Stimulated activated CD4-positive, alpha-beta T cell treated with anti-CD3 and anti-CD28 coated beads, Interleukin-12 subunit alpha, Interleukin-12 subunit beta, amount 100 ng/mL, for 48 hours (primary cell): ENCODE measurements at places on chromosomes 4 and X.

- DNase-seq, result no peak
Observed at GRCh38 chr4:83283181-83283580, 1.4 kb downstream of the COQ2 start.

GRCh38 chr4:28921886-28922285, 1798.3 kb upstream of the PCDH7 start:
- DNase-seq, result no peak

- DNase-seq, result no peak
Observed at GRCh38 chr4:169398316-169398715, 127.6 kb upstream of the SH3RF1 start.

GRCh38 chr4:158208963-158209640, 1.2 kb upstream of the TMEM144 start:
- no peak for DNase-seq

GRCh38 chr4:54368281-54369265, 139.5 kb downstream of the PDGFRA start:
- DNase-seq, result no peak

GRCh38 chr4:83503974-83504373, 19.1 kb upstream of the ABRAXAS1 start:
- DNase-seq, result no peak

- no peak for DNase-seq
Observed at GRCh38 chr4:153156263-153156662, 48.0 kb upstream of the TRIM2 start.

GRCh38 chr4:17623451-17624001, 9.1 kb downstream of the MED28 start:
- no peak for DNase-seq

DNA sequence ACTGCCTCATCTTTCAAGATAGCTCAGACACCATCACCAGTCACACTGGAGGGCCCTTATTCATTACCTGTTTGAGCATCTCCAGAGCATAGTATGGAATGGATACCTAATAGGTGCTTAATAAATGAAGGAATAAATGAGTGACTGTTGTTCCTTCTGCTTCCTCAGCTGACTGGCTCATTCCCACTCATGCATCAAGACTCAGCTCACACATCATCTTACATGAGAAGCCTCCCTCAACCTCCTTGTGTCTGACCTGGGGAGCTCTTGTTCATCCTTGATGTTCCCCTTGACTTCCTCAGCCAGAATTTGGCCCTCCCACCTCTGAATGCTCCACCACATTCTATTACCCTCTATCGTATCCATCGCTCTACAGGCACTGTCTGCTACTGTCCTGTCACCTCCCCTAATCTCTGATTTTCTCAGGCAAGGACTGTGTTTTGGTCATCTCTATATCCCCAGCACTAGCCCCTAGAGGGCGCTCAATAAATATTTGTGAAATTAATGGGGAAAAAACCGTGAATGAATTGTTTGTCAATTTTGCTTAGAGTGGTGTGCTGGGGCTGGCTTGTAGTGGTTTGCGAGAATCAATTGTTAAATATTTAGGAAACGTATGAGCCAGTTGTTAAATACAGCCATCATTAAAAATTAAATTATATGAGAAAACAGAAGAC, 88.3 kb downstream of the NHSL2 start:
- peak; percentile 11 for DNase-seq

DNA sequence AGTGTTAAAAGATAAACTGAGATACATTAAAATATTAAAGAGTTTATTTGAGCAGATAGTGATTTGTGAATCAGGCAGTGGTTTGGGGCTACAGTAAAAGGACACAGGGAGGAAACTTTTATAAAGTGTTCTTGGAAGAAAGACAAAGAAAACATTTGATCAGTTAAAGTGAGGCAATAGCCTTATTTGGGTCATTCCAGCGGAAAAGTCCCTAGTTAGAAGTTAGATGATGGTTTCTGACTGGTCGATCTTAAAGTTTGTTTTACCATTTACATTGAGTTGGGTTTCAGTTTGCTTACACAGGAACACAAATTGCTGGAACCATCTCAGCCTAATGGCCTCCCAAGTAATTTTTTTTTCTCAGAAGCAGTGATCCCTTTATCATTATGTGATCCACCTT, 69.7 kb downstream of the PPP1R2C start:
- DNase-seq, result no peak

GRCh38 chr4:38920186-38920585, 52.6 kb downstream of the FAM114A1 start:
- no peak for DNase-seq

- DNase-seq, result no peak
Observed at GRCh38 chrX:139930401-139930800, 2.5 kb downstream of the ATP11C start.

- DNase-seq, result no peak
Observed at GRCh38 chr4:147724468-147725201, 7.3 kb upstream of the ARHGAP10 start.

- no peak for DNase-seq
Observed at GRCh38 chr4:150525321-150525868, 56.6 kb upstream of the MAB21L2 start.

DNA sequence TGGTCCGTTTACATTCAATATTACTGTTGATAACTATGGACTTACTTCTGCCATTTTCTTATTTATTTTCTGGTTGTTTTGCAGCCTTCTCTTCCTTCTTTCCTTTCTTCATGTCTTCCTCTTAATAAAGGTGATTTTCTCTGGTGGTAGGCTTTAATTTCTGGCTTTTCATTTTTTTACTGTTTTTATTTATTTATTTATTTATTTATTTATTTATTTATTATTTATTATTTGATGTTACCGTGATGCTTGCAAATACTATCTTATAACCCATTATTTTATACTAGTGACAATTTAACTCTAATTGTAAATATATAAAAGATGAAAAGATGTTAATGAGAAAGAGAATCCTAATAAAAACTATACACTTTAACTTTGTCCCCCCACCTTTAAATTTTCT, 112.8 kb downstream of the SPIN3 start:
- DNase-seq, result no peak

- no peak for DNase-seq
Observed at GRCh38 chr4:5033281-5033841, 14.1 kb upstream of the CYTL1 start.

DNA sequence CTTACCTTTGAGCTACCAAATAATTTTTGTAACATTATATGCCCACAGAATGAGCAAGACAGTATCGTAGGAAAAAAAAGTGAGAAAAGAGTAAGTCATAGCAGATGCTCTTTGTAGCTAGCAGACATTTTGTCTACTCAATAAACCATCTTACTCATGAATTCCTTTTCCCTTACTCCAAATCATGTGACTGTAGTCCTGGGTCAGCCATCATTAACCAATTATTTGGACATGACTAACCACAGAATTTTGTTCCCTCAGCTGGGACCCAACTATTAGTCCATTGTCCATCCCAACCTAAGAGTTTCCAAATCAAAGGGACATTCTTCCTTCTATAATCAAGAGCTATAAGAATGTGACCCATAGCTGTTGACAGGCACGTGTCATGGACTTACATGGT, 11.4 kb downstream of the UBE2D3 start:
- no peak for DNase-seq

DNA sequence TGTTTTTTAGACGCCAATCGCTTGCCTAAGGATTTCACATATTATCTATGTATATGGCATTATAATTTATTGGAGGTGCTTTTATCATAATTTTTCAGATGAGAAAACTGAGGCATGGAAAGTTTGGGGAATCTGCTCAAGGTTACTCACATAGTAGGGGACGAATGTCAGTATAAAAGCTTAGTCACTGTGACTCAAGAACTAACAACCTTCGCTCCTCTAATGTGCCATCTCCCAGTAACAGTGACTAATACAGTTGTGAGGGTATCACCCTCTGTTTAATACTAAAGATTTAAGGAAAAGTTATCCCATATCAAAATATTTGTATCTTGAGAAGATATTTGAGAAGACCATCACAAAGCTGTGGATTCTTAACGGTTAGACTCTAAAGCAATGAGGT, 353.1 kb upstream of the SPOCK3 start:
- DNase-seq, result no peak

DNA sequence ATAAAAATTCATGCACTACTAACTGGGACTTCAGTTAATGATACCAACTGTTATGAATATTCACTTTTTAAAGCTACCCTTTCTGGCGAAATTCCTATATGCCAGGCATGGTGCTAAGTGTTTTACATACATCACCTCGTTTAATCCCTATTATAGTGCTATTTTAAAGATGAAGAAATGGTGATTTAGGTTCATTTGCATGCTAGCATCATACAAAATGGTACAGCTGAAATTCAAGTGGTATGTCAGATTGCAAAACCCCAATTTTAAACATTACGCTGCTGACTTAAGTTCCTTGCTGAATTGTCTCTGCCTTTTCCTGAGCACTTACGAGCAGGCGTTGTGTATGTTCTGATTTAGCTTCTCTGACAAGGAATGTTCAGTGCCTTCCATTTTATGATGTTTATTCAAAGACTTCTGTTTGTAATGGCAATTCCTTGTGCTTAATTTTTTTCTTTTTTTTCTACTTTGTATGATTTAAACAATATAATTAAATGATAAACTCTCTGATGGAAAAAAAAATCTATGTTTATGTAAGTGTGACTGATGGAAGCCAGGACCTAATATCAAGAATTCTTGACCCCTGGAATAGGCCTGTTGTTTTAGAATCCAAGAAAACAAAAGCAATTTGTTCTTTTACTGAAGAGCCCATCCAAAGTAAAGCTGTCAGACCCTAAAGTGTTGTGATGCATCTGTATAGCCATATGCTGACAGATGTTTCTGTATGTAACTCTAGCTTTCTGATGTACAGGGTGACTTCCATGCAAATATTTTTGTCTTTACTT, 148.1 kb downstream of the PCDH7 start:
- no peak for DNase-seq

- no peak for DNase-seq
Observed at GRCh38 chr4:19774690-19775256, 476.9 kb upstream of the SLIT2 start.

GRCh38 chr4:102036016-102036415, 245.5 kb downstream of the BANK1 start:
- DNase-seq, result no peak

- DNase-seq, result no peak
Observed at GRCh38 chr4:172758586-172759340, 409.8 kb upstream of the GALNT7 start.

DNA sequence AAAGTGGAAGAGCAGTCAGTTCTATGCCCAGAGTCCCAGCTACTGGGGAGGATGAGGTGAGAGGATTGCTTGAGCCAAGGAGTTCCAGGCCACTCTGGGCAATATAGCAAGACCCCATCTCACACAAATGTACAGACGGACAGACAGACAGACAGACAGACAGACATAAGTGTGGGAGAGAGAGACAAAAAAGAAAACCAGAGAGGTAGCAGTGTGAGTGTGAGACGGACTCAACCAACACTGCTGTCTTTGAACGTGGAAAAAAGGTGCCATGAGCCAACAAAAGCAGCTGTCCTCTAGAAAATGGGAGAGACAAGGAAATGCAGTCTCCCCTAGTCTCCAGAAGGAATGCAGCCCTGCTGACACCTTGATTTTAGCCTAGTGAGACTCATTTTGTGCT, 18.2 kb upstream of the RPL34 start:
- no peak for DNase-seq

- DNase-seq, result no peak
Observed at GRCh38 chr4:5592272-5592671, 116.1 kb downstream of the EVC2 start.

DNA sequence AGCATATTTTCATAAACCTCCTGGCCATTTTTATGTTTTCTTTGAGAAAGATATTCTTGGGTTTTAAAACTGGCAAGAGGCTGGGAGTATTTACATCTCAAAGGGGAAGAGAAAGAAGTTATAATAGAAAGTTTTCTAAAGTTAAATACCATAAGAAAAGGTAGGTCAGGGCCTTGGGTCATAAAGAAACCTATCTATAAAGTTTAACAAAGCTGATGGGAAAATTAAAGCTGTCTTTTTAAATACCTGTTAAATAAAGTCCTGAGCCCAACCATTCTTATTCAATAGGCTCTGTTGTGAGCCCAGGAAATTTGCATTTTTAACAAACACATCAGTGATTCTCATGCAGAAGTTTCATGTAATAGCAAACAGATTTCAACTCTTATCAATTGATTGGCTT, 451.8 kb upstream of the INTU start:
- no peak for DNase-seq

DNA sequence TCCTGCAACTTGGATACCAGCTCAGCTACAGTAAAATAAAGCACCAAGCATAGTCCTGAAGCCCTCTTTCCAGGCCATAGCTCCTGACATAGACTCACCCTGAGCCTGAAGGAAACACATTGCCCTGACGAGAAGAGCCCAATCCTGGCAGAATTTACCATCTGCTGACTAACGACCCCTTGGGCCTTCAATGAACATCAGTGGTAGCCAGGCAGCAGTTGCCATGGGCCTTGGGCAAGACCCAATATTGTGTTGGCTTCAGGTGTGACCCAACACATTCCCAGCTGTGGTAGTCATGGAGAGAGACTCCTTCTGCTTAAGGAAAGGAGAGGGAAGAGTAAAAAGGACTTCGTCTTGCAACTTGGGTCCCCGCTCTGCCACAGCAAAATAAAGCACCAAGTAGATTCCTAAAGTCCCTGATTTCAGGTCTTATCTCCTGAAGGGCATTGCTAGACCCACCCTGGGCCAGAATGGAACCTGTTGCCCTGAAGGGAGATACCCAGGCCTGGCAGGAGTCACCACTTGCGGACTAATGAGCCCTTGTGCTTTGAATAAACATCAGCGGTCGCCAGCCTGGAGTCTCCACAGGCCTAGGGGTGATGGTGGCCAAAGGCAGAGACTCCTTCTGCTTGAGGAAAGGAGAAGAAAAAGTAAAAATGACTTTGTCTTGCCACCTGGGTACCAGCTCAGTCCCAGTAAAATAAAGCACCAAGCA, 902.6 kb downstream of the C4orf33 start:
- DNase-seq, result no peak

DNA sequence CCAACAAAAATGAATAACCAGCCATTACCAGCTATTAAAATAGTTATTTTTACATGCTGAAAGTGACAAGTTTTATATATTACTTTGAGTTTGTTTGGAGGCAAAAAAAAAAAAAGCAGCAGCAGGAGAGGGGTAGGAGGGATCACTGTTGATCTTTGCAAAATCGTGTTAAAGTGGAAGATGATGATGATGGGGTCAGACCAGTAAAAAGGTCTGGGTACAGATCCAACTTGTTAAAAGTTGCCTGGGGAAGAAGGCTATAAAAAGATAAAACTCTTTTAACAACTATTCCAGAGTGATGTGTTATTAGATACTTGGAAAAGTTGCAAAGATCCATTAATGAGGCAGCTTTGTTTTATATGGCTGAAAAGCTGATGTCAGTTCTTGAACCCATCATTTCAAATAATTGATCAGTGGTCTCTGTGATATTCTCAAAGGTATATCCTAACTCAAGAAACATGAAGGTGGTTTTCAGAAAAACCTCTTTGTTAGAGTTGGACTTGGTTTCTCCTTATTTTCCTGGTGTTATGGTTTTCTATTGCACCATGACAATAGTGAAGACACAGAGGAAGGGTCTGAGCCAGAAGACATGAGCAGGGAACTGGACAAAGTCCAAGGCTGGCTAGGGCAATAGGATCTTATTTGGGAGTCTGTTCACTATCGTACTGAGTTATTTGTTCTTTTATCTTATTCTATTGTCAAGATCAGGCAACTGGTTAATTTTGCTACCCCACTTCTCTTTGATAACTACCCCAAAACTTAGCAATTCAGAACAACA, 44.8 kb downstream of the EDNRA start:
- DNase-seq, result no peak
